ENCODE measurements at places on chromosomes 4 and X.

DNA sequence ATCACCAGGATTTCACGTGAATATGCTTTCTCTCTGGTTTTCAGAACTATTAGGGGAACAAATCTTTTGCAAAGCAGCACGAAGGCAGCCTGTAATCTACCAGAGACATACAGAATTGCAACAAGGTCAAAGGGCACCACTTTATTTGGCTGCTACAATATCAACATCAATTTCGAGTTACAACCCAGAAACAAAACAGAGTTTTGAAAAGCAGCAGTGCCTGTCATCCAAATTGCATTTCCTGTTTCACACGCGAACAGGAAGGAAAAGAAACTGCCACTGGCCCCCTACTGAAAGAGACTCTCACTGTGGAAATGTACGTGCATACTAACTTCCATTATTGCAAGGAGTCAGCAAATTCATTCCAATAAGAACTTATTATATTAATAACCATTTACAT, 17.1 kb upstream of the C1QTNF7 start:
- no peak for DNase-seq

GRCh38 chr4:23278845-23279244, 586.1 kb downstream of the GBA3 start:
- no peak for DNase-seq

GRCh38 chrX:126770179-126770578, 49.4 kb upstream of the PRR32 start:
- DNase-seq = no peak

GRCh38 chr4:54677416-54677815, 19.7 kb downstream of the KIT start:
- no peak for DNase-seq

DNA sequence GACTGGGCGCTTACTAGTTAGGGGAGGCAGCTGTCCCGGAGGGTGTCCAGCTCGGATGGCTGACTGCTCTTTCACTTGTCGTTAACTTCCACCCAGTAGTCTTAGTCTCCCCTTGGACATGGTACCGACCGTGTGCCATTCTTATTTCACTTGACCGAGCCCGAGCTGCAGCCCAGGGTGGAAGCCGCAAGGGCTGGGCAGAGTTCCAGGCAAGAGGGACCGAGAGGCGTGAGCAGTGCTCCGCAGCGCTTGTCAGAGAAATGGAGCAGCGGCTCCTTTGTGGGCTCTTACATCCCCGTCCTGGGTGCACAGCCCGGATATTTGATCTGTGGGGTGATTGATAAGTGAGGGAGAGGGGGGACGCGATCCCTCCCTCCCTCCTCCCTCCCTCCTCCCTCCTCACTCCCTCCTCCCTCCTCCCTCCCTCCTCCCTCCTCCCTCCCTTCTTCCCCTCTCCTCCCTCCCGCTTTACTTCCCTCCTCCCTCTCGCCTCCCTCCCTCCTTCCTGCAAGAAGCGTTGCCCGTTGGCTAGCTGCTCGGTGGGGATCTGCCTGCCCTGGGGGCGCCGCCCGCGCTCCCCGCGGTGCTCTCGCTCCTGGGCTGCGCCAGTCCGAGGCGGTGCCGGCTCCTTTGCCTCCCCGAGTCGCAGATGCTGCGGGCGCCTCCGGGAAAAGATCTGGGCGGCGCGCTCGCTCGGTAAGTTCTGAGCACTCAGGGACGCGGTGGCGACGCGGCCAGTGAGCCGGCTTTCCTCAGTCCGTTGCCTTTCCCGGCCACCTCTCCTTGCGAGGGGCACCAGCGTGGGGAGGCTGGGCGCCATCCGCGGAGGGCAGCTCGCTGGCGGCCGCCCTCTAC, at the start of gene SLITRK2:
Gene SLITRK2 (plus strand): TSS at position 499 of the 855 bp plus-strand sequence. CDS start 4,597 bp downstream, outside the sequence.
- no peak for DNase-seq

GRCh38 chrX:49878128-49878833, 1.0 kb upstream of the USP27X start:
- DNase-seq = no peak

- no peak for DNase-seq
Observed at GRCh38 chrX:39724544-39724943, 373.2 kb downstream of the BCOR start.

DNA sequence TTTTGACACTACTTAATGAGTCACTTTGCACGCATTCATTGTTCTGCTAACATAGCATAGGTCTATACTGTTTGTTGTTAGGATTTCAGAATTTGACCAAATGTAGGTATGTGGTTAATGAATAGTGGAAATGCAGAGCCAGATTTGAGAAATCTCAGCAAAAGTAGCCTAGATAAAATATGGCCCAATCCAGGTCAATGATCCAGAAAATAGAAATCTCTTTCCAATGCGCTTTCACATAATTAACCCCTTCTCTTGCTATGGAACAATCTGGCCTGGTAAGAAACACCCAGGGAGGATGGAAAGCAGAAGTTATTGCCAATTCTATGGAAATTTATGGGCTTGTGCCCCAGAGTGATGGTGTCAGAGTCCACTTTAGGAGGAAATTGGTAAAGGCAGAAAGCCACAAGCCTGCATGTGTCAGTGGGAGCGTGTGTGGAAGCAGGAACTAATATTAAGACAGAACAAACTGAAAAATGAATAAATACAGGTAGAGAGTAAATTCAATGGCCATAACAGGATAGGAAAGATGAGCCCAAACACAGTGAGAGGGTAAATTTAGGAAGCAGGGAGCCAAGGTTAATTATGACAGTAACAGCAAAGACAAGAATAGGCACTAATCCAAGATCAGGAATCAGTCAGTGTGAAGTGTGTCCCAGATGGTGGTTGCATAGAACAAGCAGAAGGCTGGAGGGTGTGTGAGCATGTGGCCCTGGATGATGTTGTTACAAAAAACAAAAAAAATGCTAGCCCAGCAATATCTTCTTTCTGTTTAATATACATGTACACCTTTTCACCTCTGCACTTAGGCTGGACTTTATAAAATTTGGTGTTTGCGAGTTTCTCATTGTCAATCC, 102.9 kb downstream of the SYTL5 start:
- no peak for DNase-seq
